ENCODE measurements at places on chromosomes 2 and 18.
A peak's percentile ranks its signal among the peaks of the same experiment; 100 is the strongest.

DNA sequence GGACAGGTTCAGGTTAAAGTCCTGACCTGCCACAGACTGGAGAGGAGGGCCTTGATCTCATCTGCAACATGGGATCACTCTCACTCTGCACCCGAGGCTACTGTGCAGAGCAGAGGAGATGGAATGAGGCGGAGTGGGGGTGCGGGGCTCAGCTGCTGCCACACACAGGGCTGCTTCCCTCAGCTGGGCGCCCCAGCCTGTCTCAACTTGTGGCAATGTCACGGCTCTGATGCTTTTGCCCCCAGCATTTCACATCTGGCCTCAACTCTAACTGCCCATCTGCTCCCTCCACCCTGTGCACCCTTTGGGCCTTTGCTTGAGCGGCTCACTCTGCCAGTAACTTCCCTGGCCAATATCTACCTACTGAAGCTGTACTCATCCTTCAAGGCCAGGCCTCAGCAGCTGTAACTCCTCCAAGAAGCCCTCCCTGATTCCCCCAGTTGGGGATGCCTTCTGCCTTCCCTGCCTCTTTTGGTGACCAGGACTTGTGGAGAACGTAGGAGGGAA lies 70.3 kb downstream of the POLR1A start:
- DNase-seq, result peak; percentile 77

DNA sequence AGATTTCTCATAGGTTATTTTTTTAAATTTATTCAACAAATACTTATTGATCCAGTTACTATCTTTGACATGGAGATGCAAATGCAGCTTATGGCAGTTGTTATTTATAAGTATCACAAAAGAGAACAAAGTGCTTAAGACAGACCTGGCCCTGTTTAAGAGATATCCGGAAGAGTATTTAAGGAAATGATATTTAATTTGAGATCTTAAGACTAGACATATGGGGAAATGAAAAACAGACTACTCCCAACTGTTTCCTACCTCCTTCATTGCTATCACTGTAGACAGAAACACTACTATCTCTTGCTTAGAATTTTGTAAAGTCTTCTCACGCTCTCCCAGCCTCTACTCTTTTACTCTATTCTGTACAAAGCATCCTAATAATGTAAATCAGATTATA lies 36.0 kb downstream of the RPRD1A start:
- DNase-seq, result no peak

DNA sequence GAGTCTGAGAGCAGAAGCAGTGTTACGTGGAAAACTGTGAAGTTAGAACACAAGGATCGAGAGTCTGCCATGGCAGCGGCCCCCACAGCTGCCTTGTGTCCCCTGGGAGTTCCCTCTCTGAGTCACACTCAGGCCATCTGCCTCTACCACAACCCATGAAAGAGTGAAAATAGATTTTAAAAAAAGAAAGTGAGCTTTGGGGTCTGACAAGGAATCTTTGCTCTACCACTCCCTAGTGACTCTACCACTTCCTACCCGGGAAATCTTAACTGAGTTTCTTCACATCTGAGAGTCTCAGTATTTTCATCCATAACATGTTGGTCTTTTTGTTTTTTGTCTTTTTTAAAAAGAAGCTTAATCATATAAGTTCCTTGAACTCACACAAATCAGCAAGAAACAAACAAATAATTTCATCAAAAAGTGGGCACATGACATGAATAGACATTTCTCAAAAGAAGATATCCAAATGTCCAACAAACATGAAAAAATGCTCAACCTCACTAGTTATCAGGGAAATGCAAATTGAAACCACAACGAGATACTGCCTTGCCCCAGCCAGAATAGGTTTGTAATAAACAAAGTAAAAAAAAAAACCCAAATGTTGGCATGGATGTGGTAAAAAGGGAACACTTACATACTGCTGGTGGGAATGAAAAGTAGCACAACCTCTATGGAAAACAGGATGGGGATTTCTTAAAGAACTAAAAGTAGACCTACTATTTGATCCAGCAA lies 2.4 kb upstream of the MSGN1 start:
- DNase-seq, result peak; percentile 97

DNA sequence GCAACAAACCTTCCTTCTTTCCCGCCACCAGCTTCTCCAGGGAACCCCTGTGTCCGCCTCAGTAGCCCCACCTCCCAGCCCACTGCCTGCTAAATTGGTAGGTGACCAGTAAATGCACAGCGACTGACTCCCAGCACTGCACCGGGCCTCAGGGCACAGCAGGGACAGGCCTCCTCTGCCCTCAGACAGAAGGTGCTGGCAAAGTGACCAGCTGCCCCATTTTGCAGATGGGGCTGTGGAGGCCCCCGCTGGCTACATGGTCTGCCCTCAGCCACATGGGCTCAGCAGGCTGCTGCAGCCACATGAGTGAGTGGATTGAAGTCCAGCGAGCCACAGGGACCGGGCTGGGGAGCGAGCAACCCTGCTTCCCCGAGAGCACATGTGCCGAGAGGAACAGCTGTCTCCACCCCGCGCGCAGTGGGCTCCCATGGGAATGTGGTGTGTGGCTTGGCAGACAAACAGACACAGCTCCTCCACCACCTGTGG lies 7.8 kb upstream of the NPPC start:
- DNase-seq, result peak; percentile 99

DNA sequence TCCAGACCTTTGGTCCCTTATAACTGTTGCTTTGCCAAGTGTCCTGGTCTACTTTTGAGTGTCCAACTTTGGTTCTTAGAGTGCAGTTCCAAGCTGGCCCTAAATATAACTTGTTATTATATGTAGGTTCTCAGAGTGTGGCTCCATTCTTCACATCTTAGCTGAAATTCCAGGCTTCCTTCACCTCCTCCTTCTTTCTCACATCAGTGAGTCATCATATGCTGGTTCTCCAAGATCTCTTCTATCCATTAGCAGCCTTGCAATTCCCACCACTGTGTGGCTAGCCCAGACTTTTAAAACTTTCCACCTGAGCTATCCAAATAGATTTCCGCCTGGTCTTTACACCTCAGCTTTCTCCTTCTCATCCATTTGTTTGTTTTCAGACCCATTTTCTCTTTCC lies 12.6 kb upstream of the CXCR4 start:
- DNase-seq, result no peak

DNA sequence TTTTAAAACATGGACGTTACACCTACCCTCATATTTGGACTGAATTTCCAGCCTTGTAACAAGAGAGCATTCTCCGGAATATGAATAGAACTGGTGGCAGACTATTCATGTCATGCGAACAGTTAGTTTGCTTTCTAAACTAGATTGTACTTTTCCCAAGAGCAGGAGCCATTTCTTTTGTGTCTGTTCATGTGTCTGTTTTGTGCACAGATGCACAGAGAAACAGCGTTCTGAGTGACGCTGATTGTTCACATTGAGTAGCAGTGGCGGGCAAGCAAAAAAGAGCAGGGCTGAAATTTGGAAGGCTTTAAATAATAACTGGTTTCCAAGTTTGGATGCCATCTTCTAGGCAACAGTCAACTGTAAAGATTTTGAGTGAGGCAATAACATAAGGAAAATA lies 200.3 kb downstream of the NRXN1 start:
- no peak for DNase-seq

DNA sequence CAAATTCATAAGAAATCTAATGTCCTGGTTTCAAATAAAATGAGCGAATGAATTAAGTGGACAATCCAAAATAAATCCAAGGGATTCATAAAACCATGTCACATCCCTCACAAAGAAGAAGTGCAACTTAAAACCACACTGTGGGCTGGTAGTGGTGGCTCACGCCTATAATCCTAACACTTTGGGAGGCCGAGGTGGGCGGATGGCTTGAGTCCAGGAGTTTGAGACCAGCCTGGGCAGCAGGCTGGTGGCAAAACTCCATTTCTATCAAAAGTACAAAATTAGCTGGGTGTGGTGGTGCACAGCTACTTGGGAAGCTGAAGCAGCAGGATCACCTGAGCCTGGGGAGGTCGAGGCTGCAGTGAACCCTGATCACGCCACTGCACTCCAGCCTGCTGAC lies 25.4 kb downstream of the FAM98A start:
- no peak for DNase-seq

GRCh38 chr2:30577151-30577550 lies 130.1 kb downstream of the LCLAT1 start:
- no peak for DNase-seq

GRCh38 chr18:63860531-63860930 lies 27.0 kb upstream of the SERPINB2 start:
- DNase-seq, result no peak

- no peak for DNase-seq
Measured at GRCh38 chr18:5104246-5104645, 92.8 kb downstream of the AKAIN1 start.

DNA sequence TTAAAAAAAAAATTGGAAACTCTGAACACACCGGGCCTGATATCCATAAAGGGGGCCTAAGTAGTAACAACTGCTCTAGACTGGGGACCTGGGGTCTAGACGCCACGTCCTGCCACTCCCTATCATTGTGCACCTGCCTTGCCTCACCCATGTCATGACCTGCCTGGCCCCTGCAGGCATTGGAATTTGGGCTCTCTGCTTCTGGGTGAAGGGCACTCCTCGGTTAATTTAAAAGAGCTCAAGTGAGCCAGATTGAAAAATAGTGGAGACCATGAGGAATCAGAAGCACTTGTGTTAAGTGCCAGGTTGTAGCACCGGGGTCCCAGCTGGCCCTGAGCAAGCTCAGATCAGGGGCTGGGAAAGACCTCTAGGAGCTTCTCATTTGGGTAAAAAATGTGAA lies 48.1 kb downstream of the SLC4A1AP start:
- peak; percentile 24 for DNase-seq

- DNase-seq, result peak; percentile 91
Measured at GRCh38 chr18:8946066-8946838, 156.2 kb upstream of the NDUFV2 start.

DNA sequence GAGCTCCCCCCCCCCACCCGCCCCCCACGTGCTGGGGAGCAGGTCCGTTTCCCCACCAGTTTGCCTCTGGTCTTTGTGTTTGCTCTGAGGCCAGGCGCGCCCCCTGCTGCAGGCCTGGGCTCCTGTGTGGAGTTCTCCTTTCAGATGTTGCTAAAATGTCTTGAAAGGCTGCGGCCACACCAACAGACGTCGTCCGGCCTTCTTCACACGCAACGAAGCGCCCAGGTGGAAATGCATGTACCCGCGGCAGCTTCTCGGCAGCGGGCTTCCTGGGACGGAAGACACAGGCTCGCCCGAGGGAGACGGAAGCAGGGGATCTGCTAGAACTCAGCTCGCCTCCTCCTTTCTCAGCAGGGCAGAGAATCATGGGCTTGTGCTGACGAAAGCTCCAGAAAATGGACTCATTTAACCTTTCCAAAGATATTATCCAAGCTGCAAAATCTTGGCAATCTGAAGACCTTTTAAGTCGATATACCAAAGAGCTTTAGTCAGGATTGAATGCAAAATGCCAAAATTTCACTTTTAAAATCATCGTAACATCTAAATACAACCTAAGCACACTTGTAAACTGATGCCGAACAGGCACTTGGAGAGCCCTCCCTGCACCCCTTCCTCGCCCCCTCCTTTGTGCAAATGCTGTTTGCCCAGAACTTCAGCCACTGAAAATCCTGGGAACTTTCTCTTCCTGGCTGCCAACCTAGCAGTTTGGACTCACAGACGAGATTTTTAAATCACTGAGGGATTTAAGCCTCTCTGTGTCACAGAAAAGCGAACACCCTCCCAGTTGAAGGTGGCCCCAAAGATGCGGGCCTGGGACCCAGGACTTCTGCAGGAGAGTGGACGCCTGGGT lies 125.5 kb upstream of the ZNF516 start:
- peak; percentile 56 for DNase-seq

- no peak for DNase-seq
Measured at GRCh38 chr18:47317824-47318508, 66.5 kb upstream of the SKOR2 start.

- no peak for DNase-seq
Measured at GRCh38 chr2:123916051-123916450, 109.0 kb upstream of the CNTNAP5 start.

- DNase-seq, result no peak
Measured at GRCh38 chr2:77818186-77818585, 296.0 kb upstream of the LRRTM4 start.

Measured in myocyte (in vitro differentiated cells).